BE2C (cell line): ENCODE measurements at places on chromosomes 3 and 15.

DNA sequence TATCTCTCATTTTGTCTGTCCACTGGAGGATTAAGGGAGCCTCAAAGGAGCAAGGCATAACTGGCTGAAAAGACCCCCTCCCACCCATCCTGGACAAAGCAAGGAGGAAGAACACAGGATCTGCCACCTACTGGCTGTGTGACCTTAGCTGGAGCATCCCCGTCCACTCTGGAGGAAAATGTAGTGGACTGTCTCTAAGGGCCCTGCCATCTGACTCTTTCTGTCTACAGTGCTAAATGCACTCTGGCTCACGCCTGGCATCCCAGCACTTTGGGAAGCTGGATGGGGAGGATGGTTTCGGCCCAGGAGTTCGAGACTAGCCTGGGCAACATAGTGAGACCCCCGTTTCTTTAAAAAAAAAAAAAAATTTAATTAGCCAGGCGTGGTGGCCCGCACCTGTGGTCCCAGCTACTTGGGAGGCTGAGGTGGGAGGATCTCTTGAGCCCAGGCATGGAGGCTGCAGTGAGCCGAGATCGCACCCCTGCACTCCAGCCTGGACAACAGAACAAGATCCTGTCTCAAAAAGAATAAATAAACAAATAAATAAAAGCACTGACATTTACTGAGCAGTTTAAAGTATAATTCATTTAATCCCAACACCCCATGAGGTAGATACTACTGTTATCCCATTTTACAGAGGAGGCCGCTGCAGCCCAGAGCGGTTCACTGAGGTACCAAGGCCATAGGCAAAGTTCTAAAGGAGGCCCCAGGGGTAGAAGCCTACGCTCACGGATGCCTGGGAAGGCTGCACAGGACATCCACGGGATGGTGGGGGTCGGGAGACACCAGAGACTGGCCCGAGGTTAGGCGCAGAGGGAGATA is 1.1 kb downstream of the TBC1D2B start:
- DNase-seq: no peak

GRCh38 chr3:135781026-135781815 is 184.3 kb upstream of the PPP2R3A start:
- no peak for DNase-seq

DNA sequence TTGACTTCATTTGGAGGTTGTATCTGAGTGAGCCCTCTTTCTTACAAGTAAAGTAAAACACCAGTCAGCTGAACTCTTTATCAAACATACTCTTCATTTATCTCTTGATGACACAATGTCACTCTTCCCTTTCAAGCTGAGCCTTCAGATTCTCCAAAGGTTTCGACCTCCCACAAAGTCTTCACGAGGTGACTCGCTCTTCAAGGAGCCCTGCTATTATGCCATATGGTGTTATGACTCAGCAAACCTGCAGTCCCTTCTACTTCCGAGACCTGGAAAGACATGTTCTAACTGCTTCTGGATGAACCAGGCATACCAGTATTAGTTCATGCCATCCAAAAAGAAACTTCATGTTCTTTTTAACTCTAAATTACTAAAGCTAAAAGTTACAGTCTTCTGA is 23.1 kb downstream of the AADAC start:
- DNase-seq: peak; percentile 12

GRCh38 chr15:95972041-95972553 is 358.4 kb upstream of the NR2F2 start:
- no peak for DNase-seq

GRCh38 chr3:50194128-50194902 is 2.9 kb downstream of the GNAT1 start:
- DNase-seq: peak; percentile 61

- no peak for DNase-seq
Observed at GRCh38 chr3:12983319-12983718, 89.9 kb downstream of the IQSEC1 start.
